Small intestine (tissue), 16 donors: ENCODE measurements at places on chromosomes 3 and 15. TPM values are rescaled to one million over a fixed set of nuclear protein-coding genes. Genes with fewer than 3 reads are reported as not detected.

GPR171 gene
- polyA plus RNA-seq: 1.6 TPM

GRCh38 chr15:90463381-90463780, 66.3 kb upstream of the CRTC3 start:
- no peak overlapping the region for H3K4me3 ChIP-seq
- H3K36me3 ChIP-seq: peaks cover 9% of the 10 kb centered on the region
- peaks cover 6% of the 10 kb centered on the region for H3K4me1 ChIP-seq
- no peak for DNase-seq
- H3K27me3 ChIP-seq: no peaks in the 10 kb centered on the region

DNA sequence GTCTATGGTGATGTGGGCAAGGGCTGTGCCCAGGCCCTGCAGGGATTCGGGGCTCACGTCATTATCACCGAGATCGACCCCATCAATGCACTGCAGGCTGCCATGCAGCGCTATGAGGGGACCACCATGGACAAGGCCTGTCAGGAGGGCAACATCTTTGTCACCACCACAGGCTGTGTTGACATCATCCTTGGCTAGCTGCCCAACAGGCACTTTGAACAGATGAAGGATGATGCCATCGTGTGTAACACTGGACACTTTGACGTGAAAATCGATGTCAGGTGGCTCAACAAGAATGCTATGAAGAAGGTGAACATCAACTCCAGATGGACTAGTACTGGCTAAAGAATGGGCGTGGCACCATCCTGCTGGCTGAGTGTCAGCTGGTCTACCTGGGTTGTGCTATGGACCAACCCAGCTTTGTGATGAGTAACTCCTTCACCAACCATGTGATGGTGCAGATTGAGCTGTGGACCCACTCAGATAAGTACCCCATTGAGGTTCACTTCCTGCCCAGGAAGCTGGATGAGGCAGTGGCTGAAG, 6.1 kb upstream of the USP8 start:
- H3K4me1 ChIP-seq: no peaks in the 10 kb centered on the region
- H3K27ac ChIP-seq: no peak overlapping the region
- no peak for DNase-seq
- H3K36me3 ChIP-seq: no peaks in the 10 kb centered on the region
- no peak overlapping the region for H3K4me3 ChIP-seq

CLRN1 gene
- 3.6 TPM for polyA plus RNA-seq

GRCh38 chr3:64360280-64360679, 135.0 kb upstream of the PRICKLE2 start:
- no peaks in the 10 kb centered on the region for H3K36me3 ChIP-seq
- DNase-seq: no peak
- no peak overlapping the region for H3K4me3 ChIP-seq
- peaks cover 2% of the 10 kb centered on the region for H3K4me1 ChIP-seq
- H3K27me3 ChIP-seq: no peaks in the 10 kb centered on the region
- no peak overlapping the region for H3K27ac ChIP-seq

- H3K27ac ChIP-seq: no peak overlapping the region
- H3K4me1 ChIP-seq: no peaks in the 10 kb centered on the region
- no peaks in the 10 kb centered on the region for H3K36me3 ChIP-seq
- no peaks in the 10 kb centered on the region for H3K27me3 ChIP-seq
- no peak for DNase-seq
Measured at GRCh38 chr3:109608574-109608973, 271.2 kb upstream of the DPPA4 start.

- H3K36me3 ChIP-seq: no peaks in the 10 kb centered on the region
- no peak overlapping the region for H3K27ac ChIP-seq
- DNase-seq: no peak
- H3K4me3 ChIP-seq: no peak overlapping the region
- H3K4me1 ChIP-seq: no peaks in the 10 kb centered on the region
Measured at GRCh38 chr15:83320404-83320803, 35.9 kb upstream of the BNC1 start.

HRG gene
- polyA plus RNA-seq: not detected

ZPLD1 gene
- polyA plus RNA-seq: not detected

DNA sequence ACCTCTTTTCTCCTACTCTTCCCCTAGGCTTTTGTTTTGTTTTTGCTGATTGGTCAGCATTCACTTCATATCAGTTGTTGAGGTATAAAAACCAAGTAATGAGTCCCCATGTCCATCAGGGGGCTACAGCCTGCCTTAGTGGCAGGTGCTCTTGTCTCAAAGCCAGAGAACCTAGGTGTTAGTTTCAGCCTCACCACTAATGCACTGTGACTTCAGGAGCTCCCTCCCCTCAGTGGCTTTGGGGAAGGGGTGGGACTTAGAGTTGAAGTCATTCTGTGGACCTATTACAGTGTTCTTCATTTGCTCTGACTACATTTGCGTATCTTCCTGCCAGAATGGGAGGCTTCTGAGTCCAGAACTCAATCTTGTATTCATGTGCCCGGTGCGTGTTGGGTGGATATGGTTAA, 41.6 kb downstream of the NR2C2 start:
- no peak for DNase-seq
- no peak overlapping the region for H3K27ac ChIP-seq
- H3K27me3 ChIP-seq: no peaks in the 10 kb centered on the region

DNA sequence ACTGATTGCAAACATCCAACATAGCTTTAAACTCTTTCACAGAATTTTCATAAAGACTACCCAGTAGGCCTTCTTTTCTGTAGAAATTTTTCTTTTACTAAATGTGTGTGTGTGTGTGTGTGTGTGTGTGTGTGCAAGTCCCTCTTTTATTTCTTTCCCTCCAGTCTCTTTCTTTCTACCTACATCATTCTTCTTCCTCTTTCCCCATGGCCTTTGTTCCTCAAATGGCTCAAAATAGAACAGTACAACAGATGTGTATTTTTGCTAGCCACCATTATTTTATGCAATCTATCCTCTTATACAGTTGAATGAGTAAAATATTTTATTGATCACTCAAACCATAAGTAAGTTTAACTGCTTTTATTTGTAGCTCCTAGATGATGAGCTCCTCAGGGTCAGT, 76.4 kb downstream of the USF3 start:
- no peak overlapping the region for H3K4me3 ChIP-seq
- no peak overlapping the region for H3K27ac ChIP-seq
- no peaks in the 10 kb centered on the region for H3K27me3 ChIP-seq
- no peaks in the 10 kb centered on the region for H3K4me1 ChIP-seq
- no peaks in the 10 kb centered on the region for H3K36me3 ChIP-seq

- H3K27me3 ChIP-seq: no peaks in the 10 kb centered on the region
- DNase-seq: no peak
- no peak overlapping the region for H3K27ac ChIP-seq
- no peaks in the 10 kb centered on the region for H3K36me3 ChIP-seq
- H3K4me1 ChIP-seq: peaks cover 8% of the 10 kb centered on the region
Measured at GRCh38 chr15:70837476-70837875, 16.5 kb downstream of the LARP6 start.

THRB gene
- 46.1 TPM for polyA plus RNA-seq

GPR149 gene
- not detected for polyA plus RNA-seq

- peaks cover 2% of the 10 kb centered on the region for H3K36me3 ChIP-seq
- DNase-seq: no peak
- H3K4me3 ChIP-seq: no peak overlapping the region
- H3K27me3 ChIP-seq: no peaks in the 10 kb centered on the region
Measured at GRCh38 chr3:71723452-71724170, 1.6 kb downstream of the EIF4E3 start.

DNA sequence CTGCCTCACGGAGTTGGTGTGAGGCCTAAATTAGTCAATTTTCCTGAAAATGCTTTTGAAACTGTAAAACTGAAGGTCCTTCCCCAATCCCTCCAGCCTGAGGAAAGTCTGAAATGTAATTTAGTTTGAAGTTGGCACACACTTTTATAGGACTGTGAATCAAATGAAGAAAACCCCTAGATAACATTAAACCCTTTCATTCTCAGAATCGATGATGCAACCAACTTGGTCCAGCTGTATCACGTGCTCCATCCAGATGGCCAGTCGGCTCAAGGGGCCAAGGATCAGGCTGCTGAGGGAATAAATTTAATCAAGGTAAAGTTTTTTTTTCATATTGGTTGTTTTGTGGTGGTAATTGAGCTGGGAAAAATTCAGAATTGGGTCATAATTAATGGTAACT, 11.7 kb downstream of the MRPS22 start:
- no peaks in the 10 kb centered on the region for H3K4me1 ChIP-seq
- no peak overlapping the region for H3K4me3 ChIP-seq

- H3K4me1 ChIP-seq: no peaks in the 10 kb centered on the region
- no peak overlapping the region for H3K27ac ChIP-seq
- H3K27me3 ChIP-seq: no peaks in the 10 kb centered on the region
- H3K36me3 ChIP-seq: no peaks in the 10 kb centered on the region
- DNase-seq: no peak
Measured at GRCh38 chr15:38593524-38593923, 28.9 kb upstream of the RASGRP1 start.

- no peaks in the 10 kb centered on the region for H3K36me3 ChIP-seq
- no peaks in the 10 kb centered on the region for H3K4me1 ChIP-seq
- no peaks in the 10 kb centered on the region for H3K27me3 ChIP-seq
- H3K4me3 ChIP-seq: no peak overlapping the region
- H3K27ac ChIP-seq: no peak overlapping the region
- DNase-seq: no peak
Measured at GRCh38 chr3:31170932-31171670, 276.6 kb upstream of the GADL1 start.

AHSG gene
- polyA plus RNA-seq: not detected

DNA sequence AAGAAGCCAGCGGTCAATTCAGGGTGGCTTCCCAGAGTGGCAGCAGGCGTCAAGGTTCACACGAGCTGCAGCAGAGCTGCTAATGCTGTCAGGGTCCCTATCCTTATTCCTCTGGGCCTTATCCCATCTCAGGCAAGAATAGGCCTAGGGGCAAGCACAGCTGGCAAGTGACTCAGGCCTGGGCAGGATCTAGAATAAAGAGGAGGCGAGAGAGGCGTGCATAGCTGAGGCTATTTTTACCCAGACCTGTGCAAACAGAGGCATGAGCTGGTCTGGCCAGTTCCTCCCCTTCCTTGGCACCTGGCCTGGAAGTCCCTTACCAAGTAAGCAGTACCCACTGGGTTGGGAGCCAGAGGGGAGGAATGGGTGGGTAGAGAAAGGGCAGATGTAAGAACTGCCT, 12.2 kb upstream of the VIPR1 start:
- H3K4me3 ChIP-seq: no peak overlapping the region
- no peaks in the 10 kb centered on the region for H3K4me1 ChIP-seq
- no peaks in the 10 kb centered on the region for H3K27me3 ChIP-seq
- no peak overlapping the region for H3K27ac ChIP-seq
- H3K36me3 ChIP-seq: no peaks in the 10 kb centered on the region

CCDC32 gene
- 35.5 TPM for polyA plus RNA-seq

- H3K27ac ChIP-seq: no peak overlapping the region
- no peak overlapping the region for H3K4me3 ChIP-seq
- DNase-seq: peak; percentile 67
- H3K4me1 ChIP-seq: peaks cover 2% of the 10 kb centered on the region
Measured at GRCh38 chr3:33006571-33007286, 55.3 kb downstream of the CCR4 start.

GRCh38 chr3:70120357-70120966, 120.9 kb downstream of the SAMMSON start:
- H3K27me3 ChIP-seq: no peaks in the 10 kb centered on the region
- H3K4me1 ChIP-seq: no peaks in the 10 kb centered on the region
- no peak overlapping the region for H3K27ac ChIP-seq
- H3K36me3 ChIP-seq: no peaks in the 10 kb centered on the region

- H3K27ac ChIP-seq: no peak overlapping the region
- H3K36me3 ChIP-seq: no peaks in the 10 kb centered on the region
- DNase-seq: no peak
- no peaks in the 10 kb centered on the region for H3K27me3 ChIP-seq
- no peak overlapping the region for H3K4me3 ChIP-seq
Measured at GRCh38 chr15:47405365-47406162, 311.7 kb upstream of the SEMA6D start.

GRCh38 chr3:24017305-24017704, 72.2 kb downstream of the NR1D2 start:
- no peaks in the 10 kb centered on the region for H3K36me3 ChIP-seq
- H3K4me1 ChIP-seq: no peaks in the 10 kb centered on the region
- no peak overlapping the region for H3K4me3 ChIP-seq

LACTB gene
- polyA plus RNA-seq: 15.4 TPM

VILL gene
- polyA plus RNA-seq: 266 TPM

PAK6 gene
- 0.81 TPM for polyA plus RNA-seq

DNA sequence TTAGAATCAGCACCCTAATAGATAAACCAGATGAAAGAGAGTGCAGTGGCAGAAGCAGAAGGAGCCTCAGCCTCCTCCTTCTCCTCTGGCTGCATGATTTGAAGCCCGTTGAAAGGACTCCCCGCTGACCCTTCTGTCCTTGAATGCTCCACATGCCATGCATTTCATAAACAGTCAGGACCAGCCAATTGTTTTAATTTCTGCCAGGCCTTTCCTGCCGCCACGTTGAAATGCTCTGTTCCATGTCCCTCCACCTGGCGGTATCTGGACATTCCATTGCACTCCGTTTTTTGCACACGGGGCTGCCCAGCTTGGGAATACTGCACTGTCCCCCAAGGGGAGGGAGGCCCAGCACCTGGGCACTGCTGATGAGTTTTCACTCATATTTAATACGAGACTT, 35.2 kb upstream of the GLCE start:
- no peak overlapping the region for H3K4me3 ChIP-seq
- DNase-seq: no peak
- H3K4me1 ChIP-seq: peaks cover 5% of the 10 kb centered on the region
- H3K36me3 ChIP-seq: no peaks in the 10 kb centered on the region
- H3K27ac ChIP-seq: no peak overlapping the region

GRCh38 chr3:43199645-43200306, 86.6 kb upstream of the SNRK start:
- no peak overlapping the region for H3K4me3 ChIP-seq
- no peaks in the 10 kb centered on the region for H3K27me3 ChIP-seq
- H3K4me1 ChIP-seq: peaks cover 4% of the 10 kb centered on the region
- no peaks in the 10 kb centered on the region for H3K36me3 ChIP-seq
- no peak for DNase-seq

AMIGO3 gene
- polyA plus RNA-seq: not detected

GRCh38 chr3:145952536-145952935, 208.4 kb downstream of the PLOD2 start:
- no peak for DNase-seq
- no peaks in the 10 kb centered on the region for H3K4me1 ChIP-seq
- H3K36me3 ChIP-seq: no peaks in the 10 kb centered on the region
- H3K4me3 ChIP-seq: no peak overlapping the region

- H3K27ac ChIP-seq: no peak overlapping the region
- DNase-seq: no peak
- H3K4me3 ChIP-seq: no peak overlapping the region
- H3K4me1 ChIP-seq: no peaks in the 10 kb centered on the region
Measured at GRCh38 chr3:87997298-87997697, 61.5 kb downstream of the CGGBP1 start.

CLEC3B gene
- 30.1 TPM for polyA plus RNA-seq

LRRIQ4 gene
- polyA plus RNA-seq: 0.13 TPM

- H3K36me3 ChIP-seq: no peaks in the 10 kb centered on the region
- no peak overlapping the region for H3K27ac ChIP-seq
- no peaks in the 10 kb centered on the region for H3K27me3 ChIP-seq
- no peak overlapping the region for H3K4me3 ChIP-seq
Measured at GRCh38 chr3:15405448-15406050, 21.8 kb downstream of the METTL6 start.
